ENCODE measurements at places on chromosomes 4 and X. TPM values are rescaled to one million over a fixed set of nuclear protein-coding genes. Genes with fewer than 3 reads are reported as not detected.
A peak's percentile ranks its signal among the peaks of the same experiment; 100 is the strongest.

GRCh38 chrX:150688911-150689451, 4.2 kb upstream of the MTMR1 start:
- H3K27me3 ChIP-seq = no peaks in the 10 kb centered on the region
- no peaks in the 10 kb centered on the region for H3K36me3 ChIP-seq
- no peak overlapping the region for H3K27ac ChIP-seq
- H3K4me1 ChIP-seq = peaks cover 40% of the 10 kb centered on the region
- DNase-seq = no peak

- peaks cover 16% of the 10 kb centered on the region for H3K4me1 ChIP-seq
- peak overlapping the region; percentile 57 for H3K4me3 ChIP-seq
- no peaks in the 10 kb centered on the region for H3K27me3 ChIP-seq
- H3K36me3 ChIP-seq = no peaks in the 10 kb centered on the region
- peak overlapping the region; percentile 32 for H3K27ac ChIP-seq
Observed at GRCh38 chrX:13473442-13474163, 95.8 kb upstream of the EGFL6 start.

DNA sequence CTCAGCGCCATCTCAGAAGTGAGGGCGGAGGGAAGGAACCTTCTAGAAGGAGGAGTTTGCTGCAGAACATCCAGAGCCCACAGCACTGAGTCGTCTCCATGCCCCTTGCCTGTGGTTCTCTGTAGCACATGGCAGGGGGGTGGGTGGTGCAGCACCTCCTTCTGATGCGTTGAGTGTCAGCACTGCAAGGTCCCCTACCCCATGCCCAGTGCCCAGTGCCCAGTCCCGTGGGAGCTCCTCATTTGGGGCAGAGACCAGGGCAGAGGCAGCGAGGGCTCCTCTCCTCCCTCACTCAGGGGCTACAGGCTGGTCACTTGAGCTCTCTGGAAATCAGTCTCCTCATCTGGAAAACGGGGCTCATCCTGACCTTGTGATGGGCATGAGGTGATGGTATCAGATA, 78.1 kb downstream of the HTRA3 start:
- no peak overlapping the region for H3K27ac ChIP-seq
- H3K36me3 ChIP-seq = no peaks in the 10 kb centered on the region
- DNase-seq = no peak
- no peak overlapping the region for H3K4me3 ChIP-seq
- H3K27me3 ChIP-seq = peaks cover 5% of the 10 kb centered on the region

GRCh38 chr4:159024266-159024665, 78.6 kb upstream of the RAPGEF2 start:
- no peak for DNase-seq
- H3K27me3 ChIP-seq = no peaks in the 10 kb centered on the region
- H3K27ac ChIP-seq = no peak overlapping the region
- H3K4me3 ChIP-seq = no peak overlapping the region

DNA sequence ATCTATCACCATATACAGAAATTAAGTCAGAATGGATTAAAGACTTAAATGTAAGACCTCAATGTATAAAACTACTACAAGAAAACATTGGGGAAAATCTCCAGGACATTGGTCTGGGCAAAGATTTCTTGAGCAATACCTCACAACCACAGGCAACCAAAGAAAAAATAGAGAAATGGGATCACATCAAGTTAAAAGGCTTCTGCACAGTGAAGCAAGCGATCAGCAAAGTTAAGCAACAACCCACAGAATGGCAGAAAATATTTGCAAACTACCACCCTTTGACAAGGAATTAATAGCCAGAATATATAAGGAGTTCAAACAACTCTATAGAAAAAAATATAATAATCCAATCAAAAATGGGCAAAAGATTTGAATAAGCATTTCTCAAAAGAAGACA, 236.9 kb upstream of the EMCN start:
- no peaks in the 10 kb centered on the region for H3K4me1 ChIP-seq
- H3K27ac ChIP-seq = no peak overlapping the region
- DNase-seq = no peak

DNA sequence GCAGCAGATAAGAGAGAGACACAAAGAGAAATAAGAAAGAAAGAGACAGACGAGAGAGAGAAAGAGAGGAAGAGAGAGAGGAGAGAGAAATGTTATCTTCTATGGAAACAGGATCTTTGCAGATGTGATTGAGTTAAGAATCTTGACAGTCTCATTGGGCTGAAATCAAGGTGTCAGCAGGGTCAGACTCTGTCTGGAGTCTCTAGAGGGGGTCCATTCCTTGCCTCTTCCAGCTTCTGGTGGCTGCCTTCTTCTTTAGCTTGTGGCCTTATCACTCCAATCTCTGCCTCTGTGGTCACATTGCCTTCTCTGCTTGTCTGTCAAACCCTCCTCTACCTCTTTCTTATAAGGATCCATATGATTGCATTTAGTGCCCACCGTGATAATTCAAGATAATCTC, 21.8 kb upstream of the GRPR start:
- no peaks in the 10 kb centered on the region for H3K4me1 ChIP-seq
- no peaks in the 10 kb centered on the region for H3K27me3 ChIP-seq
- H3K27ac ChIP-seq = no peak overlapping the region
- no peak overlapping the region for H3K4me3 ChIP-seq
- H3K36me3 ChIP-seq = no peaks in the 10 kb centered on the region

GRCh38 chrX:727738-728621, 97.4 kb downstream of the SHOX start:
- no peak overlapping the region for H3K27ac ChIP-seq
- no peak overlapping the region for H3K4me3 ChIP-seq
- H3K27me3 ChIP-seq = no peaks in the 10 kb centered on the region
- H3K4me1 ChIP-seq = no peaks in the 10 kb centered on the region

DNA sequence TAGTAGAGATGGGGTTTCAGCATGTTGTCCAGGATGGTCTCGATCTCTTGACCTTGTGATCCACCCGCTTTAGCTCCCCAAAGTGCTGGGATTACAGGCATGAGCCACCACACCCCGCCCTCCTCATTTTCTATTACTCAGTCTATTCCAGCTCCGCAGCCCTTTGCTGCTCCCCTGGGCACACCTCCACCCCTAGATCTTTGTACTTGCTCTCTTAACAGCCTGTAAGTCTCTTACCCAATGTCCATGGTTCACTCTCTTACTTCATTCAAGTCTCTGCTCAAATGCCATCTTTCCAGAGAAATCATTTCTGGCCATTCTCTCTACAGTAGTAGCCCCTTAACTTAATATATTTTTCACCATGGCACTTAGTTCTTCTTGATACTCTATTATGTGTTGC, 64.7 kb downstream of the LDB2 start:
- H3K4me1 ChIP-seq = no peaks in the 10 kb centered on the region
- H3K4me3 ChIP-seq = no peak overlapping the region
- H3K27me3 ChIP-seq = no peaks in the 10 kb centered on the region
- DNase-seq = no peak

- no peaks in the 10 kb centered on the region for H3K36me3 ChIP-seq
- H3K27me3 ChIP-seq = no peaks in the 10 kb centered on the region
- no peaks in the 10 kb centered on the region for H3K4me1 ChIP-seq
- H3K4me3 ChIP-seq = no peak overlapping the region
- DNase-seq = no peak
Observed at GRCh38 chr4:173913496-173913895, 370.0 kb downstream of the FBXO8 start.

DNA sequence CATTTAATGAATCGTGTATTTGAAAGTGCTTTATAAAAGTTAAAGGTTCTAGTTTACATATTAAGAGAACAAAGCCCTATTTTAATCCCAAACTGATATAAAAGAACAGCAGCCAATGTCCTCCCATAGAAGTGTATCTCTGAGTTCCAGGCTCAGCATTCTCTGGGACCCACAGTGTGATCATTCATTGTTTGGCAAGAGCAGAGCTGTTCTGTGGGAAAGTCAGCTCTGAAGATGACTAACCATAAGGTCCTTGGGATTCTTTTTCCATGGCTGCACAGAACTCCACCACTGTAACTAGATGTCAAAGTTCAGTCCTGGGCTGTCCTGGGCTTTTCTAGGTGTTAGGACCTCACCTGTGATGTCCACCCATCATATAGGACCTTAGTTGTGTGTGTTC, 157.0 kb upstream of the TLL1 start:
- H3K36me3 ChIP-seq = no peaks in the 10 kb centered on the region
- H3K27ac ChIP-seq = no peak overlapping the region
- no peak overlapping the region for H3K4me3 ChIP-seq
- no peaks in the 10 kb centered on the region for H3K4me1 ChIP-seq

GRCh38 chr4:125244848-125245450, 69.8 kb upstream of the FAT4 start:
- H3K27me3 ChIP-seq = no peaks in the 10 kb centered on the region
- H3K27ac ChIP-seq = no peak overlapping the region
- no peaks in the 10 kb centered on the region for H3K36me3 ChIP-seq
- H3K4me1 ChIP-seq = no peaks in the 10 kb centered on the region

GRCh38 chr4:169037506-169037905, 27.5 kb upstream of the CBR4 start:
- no peak overlapping the region for H3K4me3 ChIP-seq
- DNase-seq = no peak
- no peak overlapping the region for H3K27ac ChIP-seq
- H3K4me1 ChIP-seq = no peaks in the 10 kb centered on the region
- no peaks in the 10 kb centered on the region for H3K27me3 ChIP-seq
- no peaks in the 10 kb centered on the region for H3K36me3 ChIP-seq

DNA sequence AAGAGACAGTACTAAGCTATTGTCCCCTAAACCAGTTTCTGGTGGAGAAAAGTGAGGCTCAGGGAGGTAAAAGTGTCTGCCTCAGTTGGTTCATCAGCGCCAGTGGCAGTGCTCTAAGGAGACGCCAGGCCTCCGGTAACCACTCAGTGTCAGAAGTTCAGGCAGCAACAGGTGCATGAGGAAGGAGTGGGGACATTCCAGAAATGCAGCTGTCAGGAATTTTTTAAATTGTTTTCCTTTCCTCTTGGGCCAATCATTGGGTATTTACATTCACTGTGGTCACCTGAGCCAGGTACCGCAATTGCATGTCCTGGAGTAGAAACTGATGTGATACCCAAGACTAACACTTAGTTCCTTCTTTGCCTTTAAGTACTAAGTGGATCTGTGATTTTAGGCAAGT, 40.2 kb upstream of the HS3ST1 start:
- no peak for DNase-seq
- no peaks in the 10 kb centered on the region for H3K27me3 ChIP-seq
- no peak overlapping the region for H3K27ac ChIP-seq

DNA sequence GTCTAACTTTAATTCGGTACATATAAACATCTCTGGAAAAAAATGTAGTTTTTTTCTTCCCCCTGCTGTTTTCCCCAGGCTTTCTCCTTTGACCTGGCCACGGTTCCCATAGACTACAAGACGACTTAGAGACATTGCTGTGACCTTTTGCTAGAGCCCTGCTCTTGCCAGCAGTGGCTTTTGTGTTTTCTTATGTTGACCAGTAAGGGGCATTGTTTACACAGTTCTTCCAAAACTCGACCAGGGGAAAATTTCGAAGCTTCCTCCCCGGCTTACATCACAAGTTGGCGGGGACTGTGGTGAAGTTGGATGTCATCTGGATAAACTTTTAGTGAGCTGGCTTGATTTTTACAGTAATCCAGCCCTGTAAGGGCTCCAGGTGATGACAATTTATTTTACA, 9.3 kb downstream of the CCDC160 start:
- no peaks in the 10 kb centered on the region for H3K36me3 ChIP-seq
- no peak overlapping the region for H3K27ac ChIP-seq
- no peak overlapping the region for H3K4me3 ChIP-seq
- no peaks in the 10 kb centered on the region for H3K27me3 ChIP-seq
- no peaks in the 10 kb centered on the region for H3K4me1 ChIP-seq
- no peak for DNase-seq

GRCh38 chr4:87838205-87838604, 5.4 kb downstream of the MEPE start:
- H3K27ac ChIP-seq = no peak overlapping the region
- no peaks in the 10 kb centered on the region for H3K27me3 ChIP-seq
- no peaks in the 10 kb centered on the region for H3K4me1 ChIP-seq
- no peak overlapping the region for H3K4me3 ChIP-seq
- H3K36me3 ChIP-seq = no peaks in the 10 kb centered on the region

- H3K4me3 ChIP-seq = no peak overlapping the region
- H3K27me3 ChIP-seq = no peaks in the 10 kb centered on the region
- peaks cover 22% of the 10 kb centered on the region for H3K4me1 ChIP-seq
- DNase-seq = no peak
- H3K36me3 ChIP-seq = no peaks in the 10 kb centered on the region
- no peak overlapping the region for H3K27ac ChIP-seq
Observed at GRCh38 chr4:70841211-70841610, 1.5 kb upstream of the GRSF1 start.

GRCh38 chr4:53592122-53592521, 836 bp upstream of the LNX1 start:
- H3K36me3 ChIP-seq = no peaks in the 10 kb centered on the region
- DNase-seq = no peak
- H3K4me3 ChIP-seq = no peak overlapping the region
- H3K27me3 ChIP-seq = no peaks in the 10 kb centered on the region
- H3K4me1 ChIP-seq = no peaks in the 10 kb centered on the region

GRCh38 chr4:41750121-41750625, 1.6 kb upstream of the PHOX2B start:
- H3K4me1 ChIP-seq = no peaks in the 10 kb centered on the region
- no peak for DNase-seq
- peaks cover 23% of the 10 kb centered on the region for H3K27me3 ChIP-seq
- no peaks in the 10 kb centered on the region for H3K36me3 ChIP-seq

DNA sequence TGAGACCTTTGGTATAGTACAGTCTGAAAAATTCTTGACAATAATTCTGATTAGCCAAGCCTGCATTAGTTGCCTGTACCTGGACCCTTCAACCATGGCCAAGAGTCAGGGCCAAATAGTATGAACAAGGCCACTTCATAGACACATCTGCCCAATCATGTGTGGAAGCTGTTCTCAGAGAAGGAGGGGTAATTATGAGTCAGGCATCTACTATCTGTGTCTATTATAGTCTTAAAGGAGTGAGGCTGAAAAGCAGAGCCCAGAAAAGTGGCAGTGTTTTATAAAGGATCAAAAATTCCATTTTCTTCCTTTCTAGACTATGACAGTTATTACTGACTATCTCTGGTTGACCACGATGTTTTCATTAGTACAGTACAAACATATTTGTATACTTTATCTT, 5.0 kb upstream of the ADGRL3 start:
- no peaks in the 10 kb centered on the region for H3K36me3 ChIP-seq
- H3K27ac ChIP-seq = no peak overlapping the region

- no peak for DNase-seq
- H3K4me1 ChIP-seq = no peaks in the 10 kb centered on the region
- H3K27ac ChIP-seq = no peak overlapping the region
- H3K27me3 ChIP-seq = no peaks in the 10 kb centered on the region
- no peak overlapping the region for H3K4me3 ChIP-seq
Observed at GRCh38 chr4:159337041-159337440, 234.2 kb downstream of the RAPGEF2 start.

Gene GASK1B
- polyA plus RNA-seq = not detected

Gene NEUROG2
- polyA plus RNA-seq = not detected

Gene HSD17B13
- polyA plus RNA-seq = not detected

Gene CFI
- polyA plus RNA-seq = not detected

Gene PITX2
- not detected for polyA plus RNA-seq

Gene ZCCHC18
- polyA plus RNA-seq = 7.0 TPM

Gene CPZ
- polyA plus RNA-seq = not detected

Gene CT45A1
- not detected for polyA plus RNA-seq

Gene RNF212
- polyA plus RNA-seq = 2.0 TPM

Gene HPGDS
- polyA plus RNA-seq = not detected

Gene ETFDH
- 4.4 TPM for polyA plus RNA-seq

Gene NXF2B
- not detected for polyA plus RNA-seq

Gene CTAG1B
- not detected for polyA plus RNA-seq

Gene STPG2
- polyA plus RNA-seq = not detected

Gene TLL1
- polyA plus RNA-seq = not detected

Gene ZNF732
- not detected for polyA plus RNA-seq

Measured in CD8-positive, alpha-beta memory T cell (primary cell).